ENCODE measurements at places on chromosomes 12 and 14.

DNA sequence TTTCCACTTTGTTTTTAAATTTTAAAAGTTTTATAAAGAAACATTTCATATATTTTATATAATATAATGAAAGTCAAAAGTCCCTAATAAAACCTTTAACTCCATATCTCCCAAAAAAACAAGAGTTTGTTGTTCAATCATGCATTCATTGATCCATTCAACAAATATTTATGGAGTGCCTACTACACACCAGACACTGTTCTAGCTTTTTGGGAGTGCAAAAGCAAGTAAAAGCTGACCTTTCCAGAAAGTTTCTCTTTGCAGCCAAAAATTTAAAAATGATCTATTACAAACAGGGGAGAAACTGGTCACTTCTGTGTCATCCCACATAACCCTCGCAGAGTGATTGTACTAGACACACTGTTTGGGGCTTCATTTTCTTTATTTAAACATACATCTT, 740.0 kb upstream of the TBX3 start:
- DNase-seq: no peak

- DNase-seq: no peak
Observed at GRCh38 chr14:69980457-69981425, 101.5 kb downstream of the SMOC1 start.

DNA sequence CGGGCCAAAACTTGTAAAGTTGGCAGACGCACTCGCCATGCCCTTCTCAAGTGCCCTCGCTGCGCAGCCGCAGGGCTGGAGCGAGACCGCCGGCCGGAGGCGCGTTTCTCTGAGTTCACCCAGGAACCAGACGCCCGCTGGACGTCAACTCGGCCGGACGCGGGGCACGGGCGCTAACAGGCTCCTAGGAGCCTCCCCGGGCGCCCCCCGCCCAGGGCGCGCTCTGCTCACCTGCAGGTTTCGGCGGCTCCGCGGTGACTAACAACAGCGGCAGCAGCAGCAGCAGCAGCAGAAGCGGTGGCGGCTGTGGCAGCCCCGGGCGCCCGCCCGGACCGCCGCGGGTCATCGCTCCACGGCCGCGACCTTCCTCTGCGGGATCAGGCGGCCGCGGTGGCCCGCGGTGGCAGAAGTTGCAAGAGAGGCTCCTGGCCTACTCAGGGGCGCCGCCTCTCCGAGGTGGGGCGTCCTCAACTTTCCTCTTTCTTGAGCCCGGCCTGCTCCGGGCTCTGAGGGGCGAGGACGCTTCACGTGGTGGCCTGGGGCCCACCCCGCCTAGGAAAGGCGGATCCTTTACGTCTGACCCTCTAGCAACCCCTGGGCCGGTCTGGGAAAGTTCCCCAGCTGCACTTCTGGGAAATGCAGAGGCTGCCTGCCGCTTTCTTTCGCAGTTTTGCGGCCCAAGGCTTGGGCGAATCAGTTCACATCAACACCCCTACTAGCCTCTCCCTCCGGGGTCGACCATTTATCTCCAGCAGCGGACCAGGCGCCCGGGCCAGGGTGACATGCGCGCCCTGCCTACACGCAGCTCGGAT, at the start of gene PLBD1:
TSS of gene PLBD1 (minus strand) at position 533 of the 812 bp plus-strand sequence. CDS start at position 346, 187 bp downstream.
- DNase-seq: no peak

- DNase-seq: no peak
Observed at GRCh38 chr12:79317179-79317847, 373.5 kb downstream of the PAWR start.

- no peak for DNase-seq
Observed at GRCh38 chr14:86779416-86779815, 1213.6 kb downstream of the GALC start.

DNA sequence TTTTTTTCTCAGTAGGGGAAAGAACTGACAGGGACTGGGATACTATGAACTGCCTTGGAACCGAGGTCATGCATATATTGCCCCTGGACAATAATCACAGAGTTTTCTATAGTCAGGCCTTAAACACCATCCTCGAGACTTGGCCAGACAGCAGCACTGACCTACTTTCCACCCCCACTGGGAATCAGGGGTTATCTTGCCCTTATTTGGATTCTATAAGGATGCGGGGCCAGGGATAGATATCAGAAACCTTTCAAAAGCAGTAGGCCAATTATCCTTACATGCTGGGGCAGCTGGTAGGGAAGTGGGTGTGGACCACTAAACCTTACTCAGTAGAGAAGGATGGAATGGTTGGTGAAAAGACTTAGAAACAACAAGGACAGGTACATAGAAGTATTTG, 2.0 kb downstream of the ZNF219 start:
- DNase-seq: no peak

DNA sequence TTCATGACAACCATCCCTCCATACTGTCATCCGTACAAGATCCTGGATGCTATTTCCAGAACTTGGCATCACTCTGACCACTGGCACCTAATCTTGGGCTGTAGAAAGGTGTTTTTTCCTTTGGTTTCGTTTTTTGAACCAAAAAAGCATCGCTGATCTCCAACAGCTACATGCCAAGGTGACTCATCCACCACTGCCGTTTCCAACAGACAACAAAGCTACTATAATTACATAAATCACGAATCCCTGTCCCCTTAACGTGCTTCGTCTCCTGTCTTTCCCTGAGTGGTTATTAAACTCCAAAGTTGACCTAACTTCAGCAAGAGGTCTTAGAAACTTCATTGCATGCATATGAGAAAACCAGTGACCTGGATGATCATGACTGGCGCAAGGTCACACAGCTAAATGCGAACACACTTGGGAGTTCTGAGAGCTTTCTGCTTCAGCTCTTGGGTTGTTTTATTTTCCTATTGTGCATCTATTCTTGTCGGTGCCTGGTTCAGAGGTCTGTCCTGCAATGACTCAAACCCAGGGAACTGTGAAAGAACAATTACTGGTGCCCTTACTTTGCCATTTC, 99.9 kb downstream of the PPM1H start:
- no peak for DNase-seq

- DNase-seq: no peak
Observed at GRCh38 chr12:101485021-101485420, 9.9 kb downstream of the SPIC start.

DNA sequence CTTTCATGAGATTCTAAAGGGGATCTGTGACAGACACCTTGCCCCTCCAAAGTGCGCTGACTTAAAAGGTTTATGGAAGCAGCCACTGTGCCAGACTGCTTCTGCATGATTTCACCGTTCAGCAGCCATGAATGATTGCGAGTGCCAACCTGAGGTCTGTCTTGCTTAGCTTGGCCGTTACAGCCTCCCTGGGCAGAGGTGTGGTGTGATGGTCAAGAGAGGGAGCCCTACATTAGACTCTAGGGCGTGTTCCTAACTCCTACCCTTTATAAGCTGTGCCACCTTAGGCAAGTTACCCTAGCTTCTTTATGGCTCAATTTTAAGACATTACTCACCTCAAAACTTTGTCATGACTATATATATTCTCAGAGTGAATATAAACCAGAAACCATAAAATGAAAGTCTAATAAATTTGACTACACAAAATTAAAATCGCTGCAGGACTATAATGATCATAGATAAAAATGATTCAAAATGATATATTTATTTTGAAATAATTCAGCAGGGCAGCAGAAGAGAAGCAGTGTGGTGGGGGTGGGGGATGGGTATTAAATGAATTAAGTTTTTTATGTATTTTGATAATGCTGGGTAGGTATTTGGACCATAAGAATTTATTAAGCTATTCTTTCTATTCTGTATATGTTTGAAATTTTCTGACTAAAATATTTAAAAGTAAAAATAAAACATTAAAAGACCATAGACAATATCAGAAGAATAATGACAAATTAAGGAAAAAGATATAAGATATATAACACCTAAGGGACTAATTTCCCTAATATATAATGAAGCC, 47.7 kb upstream of the MBIP start:
- no peak for DNase-seq

DNA sequence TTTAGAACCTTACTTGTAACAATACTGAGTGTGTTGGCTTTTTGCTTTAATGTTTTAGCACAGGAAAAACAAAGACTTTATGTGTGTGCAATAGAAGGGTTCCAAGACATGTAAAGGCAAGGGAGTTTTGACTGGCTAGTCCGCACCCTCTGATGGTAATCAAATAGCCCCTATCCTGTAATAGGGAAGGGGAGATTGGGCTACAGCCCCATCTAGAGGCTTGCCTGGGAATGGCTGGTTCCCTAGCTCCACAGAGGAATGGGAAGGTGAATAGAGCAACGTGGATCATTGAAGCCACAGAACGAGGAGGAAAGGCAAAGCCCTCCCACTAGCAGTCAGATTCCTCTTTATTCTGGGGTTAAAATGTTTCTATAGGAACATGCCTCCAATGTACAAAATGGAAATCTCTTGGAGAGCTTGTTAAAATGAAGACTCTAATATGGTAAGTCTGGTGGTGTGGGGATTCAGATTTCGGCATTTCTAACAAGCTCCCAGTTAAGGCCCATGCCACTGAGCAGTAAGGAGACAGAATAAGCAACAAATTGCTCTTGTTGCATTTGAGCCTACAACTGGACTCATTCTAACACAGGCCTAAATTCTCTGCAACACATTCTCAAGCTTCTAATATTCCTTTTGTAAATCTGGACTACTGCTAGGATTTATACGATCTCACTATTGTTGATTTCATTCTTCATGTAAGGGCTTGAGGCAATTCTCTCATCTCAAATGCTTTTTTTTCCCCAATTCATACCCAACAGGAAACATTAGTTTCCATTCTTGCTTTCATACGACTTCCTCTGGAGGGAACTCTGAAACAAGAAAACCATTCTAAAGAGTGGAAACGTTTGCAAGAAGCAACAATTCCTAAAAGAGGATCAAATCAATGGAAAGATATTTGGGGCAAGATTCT, 57.1 kb downstream of the NIN start:
- DNase-seq: no peak

- DNase-seq: no peak
Observed at GRCh38 chr12:105622220-105622619, 291.7 kb downstream of the C12orf75 start.
